Amygdala (tissue), 56 donors: ENCODE measurements at places on chromosomes 12 and 14.
A peak's percentile ranks its signal among the peaks of the same experiment; 100 is the strongest.

GRCh38 chr12:47825173-47825639 lies 5.5 kb upstream of the HDAC7 start:
- no peak for DNase-seq

DNA sequence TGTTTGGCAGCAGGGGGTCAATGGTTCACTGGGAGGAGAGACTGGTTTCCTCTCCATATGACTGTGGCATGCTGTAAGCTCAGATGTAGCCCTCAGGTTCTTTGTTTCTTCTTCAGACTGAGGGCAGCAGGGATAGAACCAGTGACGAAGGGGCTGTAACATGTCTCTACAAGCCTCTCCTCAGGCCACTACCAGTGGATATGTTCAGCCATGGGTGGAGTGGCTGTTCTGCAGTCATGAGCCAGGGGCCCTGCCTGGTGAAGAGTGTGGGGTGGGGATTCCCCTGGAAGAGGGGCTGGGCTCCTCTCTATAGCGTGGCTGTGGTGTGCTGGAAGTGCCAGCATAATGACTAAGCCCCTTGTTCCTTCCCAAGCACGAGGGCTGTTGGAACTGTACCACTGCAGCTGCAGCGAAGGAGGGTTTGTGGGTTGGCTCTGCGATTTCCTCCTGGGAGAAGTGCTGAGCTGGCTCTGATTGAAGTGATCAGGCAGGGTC lies 55.8 kb downstream of the CMAS start:
- DNase-seq = peak; percentile 32

- DNase-seq = no peak
Measured at GRCh38 chr12:108297895-108298760, 41.0 kb downstream of the CMKLR1 start.

- no peak for DNase-seq
Measured at GRCh38 chr14:104782808-104783139, 12.8 kb downstream of the AKT1 start.

DNA sequence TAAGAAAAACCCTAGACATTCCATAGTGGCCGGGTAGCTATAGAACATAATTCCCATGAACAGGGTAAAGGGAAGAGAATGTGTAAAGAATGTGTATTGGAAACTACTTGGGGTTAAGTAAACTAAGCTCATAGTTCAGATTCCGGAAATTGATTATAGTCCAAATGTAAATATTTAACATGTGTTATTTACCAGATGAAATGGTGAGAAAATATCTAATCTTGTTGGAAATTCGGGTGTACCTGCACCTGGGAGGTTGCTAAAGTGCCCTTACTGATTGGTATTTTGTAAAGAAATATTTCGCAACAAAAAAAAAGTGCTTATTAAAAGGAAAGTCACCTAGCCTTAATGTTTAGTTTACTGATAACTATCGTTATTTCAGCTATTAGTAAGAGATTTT lies 14.4 kb downstream of the RASSF9 start:
- no peak for DNase-seq

DNA sequence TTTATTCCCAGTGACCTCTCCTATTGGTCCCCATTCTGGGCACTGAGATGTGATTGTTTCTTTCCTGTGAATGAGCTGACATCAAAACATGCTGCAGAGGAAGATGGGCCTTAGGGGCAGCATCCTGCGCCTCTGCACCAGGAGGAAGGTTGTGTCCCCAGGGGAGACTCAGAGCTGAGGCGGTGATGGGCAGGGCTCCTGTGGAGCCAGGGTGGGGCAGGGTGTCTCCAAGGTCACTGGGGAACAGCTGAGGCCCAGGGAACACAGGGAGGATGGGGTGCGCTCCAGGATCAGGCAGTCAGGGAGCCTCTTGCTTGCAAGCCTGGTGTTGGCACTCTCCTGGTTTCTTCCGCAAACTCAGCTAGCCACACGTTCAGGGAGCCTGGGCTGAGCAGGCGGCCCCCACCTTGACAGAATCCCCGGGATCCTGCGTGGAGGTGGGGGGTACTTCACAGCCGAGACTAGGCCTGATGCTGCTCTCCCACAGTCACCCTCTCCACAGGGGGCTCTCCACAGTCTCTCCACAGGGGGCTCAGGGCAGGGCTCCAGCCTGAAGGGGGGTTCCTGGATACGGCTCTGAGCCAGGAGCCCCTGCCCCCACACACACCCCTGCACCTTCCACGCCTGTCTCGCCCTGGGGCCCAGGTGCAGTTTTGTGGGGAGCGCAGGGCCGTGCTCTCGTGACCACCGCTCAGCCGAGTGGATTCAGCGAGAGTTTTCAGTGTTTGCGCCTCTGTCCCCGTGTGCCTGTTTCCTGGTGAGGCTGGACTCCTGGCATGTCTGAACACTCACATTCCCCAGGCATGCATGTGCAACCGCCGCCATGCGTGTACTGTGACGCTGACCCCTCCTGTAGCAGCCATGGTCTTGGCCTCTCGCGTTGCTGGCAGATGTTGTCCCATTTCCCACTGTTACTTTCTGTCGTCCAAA lies 264.7 kb downstream of the SEC23A start:
- no peak for DNase-seq

- no peak for DNase-seq
Measured at GRCh38 chr12:119178544-119179334, at the start of gene HSPB8. TSS of gene HSPB8 (plus strand) at chr12:119178931. CDS start at chr12:119179313, 382 bp downstream.

- no peak for DNase-seq
Measured at GRCh38 chr12:112023759-112024396, 10.7 kb downstream of the ERP29 start.

DNA sequence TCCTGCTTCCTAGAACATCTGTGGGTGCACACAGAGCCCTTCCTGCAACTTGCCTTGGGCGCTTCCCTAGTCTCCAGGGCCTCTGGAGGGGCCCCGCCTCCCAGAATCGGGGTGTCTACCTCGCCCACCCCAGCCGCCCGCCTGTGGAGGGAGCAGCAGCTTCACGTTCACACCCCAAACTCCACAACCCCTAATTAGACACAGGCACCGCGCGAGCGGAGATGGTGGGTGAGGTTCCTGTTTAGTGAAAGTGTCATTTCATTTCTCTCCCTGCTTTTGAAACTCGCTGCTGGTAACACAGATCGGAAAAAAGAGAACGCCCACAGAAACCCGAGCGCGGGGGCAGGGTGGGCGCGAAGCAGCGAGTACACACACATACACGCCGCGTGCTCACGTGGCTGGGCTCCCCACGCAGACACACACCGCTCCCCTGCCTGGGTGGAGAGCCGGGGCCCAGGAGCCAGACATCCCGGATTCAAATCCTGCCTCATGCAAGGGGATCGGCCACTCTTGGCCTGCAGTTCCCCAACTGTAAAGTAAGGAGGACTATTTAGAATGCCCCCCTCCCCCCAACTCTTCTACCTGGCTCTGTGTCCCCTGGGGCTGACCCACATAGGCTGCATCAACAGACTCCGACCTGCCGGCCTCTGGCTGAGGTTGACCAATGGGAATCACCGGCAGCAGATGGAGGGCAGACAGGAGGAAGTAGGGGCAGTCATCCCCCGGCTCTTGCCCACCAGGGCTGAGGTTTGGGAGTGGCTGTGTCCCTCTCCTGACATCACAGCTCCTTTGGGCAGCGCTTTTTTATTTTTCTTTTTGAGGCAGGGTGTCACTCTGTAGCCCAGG lies 79.2 kb upstream of the NCOR2 start:
- peak; percentile 65 for DNase-seq

DNA sequence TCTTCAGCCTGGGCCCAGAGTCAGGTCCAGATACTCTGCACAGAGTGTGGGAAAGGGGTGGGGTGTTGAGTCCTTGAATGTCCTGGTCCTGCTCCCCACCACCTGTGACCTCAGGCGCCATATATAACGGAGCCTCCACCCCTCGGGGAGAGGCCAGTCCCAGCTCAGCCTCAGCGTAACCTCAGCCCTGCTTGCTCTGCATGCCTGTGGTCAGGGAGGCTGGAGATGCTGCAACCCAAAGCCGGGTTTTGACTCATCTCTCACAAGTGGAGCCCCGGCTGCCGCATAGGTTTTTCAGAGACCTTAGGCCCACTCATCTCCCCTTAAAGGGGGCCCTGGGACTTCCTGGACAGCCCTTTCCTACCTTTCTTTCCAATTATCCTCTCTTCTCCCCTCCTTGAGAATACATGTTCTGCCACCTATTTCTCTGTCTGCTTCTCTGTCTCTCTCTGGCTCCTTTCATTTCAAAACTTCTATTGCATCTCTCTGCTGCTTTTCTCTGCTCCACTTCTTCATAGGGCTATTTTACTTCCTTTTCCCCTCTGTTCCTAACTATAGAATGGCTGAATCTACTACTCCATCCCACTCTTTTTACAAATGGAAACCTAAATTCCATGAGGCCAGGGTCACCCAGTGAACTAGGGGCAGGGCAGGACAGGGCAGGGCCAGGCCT lies 1.2 kb downstream of the ITGB7 start:
- DNase-seq = no peak

DNA sequence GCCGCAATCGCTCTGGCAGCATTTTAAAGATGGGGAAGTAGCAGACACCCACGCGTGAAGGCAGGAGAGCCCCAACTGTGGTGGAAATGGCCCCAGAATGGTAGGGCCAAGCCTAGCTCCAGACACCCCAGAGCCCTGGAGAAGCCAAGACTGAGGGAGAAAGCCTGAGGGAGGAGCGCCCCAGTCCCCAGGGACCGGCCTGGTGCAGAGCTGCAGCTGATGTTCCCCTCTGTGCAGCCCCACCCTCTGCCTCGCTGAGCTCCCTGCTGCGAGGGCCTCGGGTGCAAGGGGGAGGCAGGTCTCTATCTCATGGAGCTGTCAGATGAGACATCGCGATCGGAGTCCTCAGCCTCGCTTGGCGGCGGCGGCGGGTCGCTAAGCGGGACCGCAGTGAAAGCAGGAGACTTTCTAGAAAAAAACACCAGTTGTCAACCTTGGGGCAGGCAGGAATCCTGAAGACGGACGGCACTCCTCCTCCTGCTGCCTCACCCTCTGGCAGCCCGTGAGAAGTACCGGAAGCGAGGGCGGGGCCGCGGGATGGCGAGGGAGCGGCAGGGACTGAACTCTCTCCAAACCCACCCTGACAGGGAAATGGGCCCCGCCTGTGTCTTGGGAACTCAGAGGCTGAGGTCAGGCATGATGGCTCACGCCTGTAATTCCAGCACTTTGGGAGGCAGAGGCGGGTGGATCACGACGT lies 6.0 kb downstream of the GAPDH start:
- no peak for DNase-seq

- DNase-seq = no peak
Measured at GRCh38 chr12:71270057-71270456, 112.3 kb upstream of the TSPAN8 start.

- DNase-seq = no peak
Measured at GRCh38 chr14:85943192-85943591, 413.2 kb downstream of the FLRT2 start.

GRCh38 chr14:104545151-104545941 lies 34.2 kb upstream of the C14orf180 start:
- DNase-seq = no peak

GRCh38 chr12:24467226-24467625 lies 481.7 kb downstream of the BCAT1 start:
- DNase-seq = no peak

DNA sequence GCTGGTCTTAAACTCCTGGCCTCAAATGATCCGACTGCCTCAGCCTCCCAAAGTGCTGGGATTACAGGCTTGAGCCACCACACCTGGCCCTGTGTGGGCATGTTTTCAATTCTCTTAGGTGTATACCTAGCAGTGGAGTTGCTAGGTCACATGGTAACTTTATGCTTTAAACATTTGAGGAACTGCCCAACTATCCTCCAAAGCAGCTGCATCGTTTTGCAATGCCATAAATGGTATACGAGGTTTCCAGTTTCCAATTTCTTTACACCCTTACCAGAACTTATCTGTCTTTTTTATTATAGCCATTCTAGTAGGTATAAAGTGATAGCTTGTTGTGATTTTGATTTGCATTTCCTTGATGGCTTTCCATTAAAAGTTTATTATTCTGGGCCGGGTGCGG lies 25.1 kb downstream of the RBMS2 start:
- DNase-seq = no peak

GRCh38 chr12:92072112-92072511 lies 73.5 kb downstream of the BTG1 start:
- no peak for DNase-seq

DNA sequence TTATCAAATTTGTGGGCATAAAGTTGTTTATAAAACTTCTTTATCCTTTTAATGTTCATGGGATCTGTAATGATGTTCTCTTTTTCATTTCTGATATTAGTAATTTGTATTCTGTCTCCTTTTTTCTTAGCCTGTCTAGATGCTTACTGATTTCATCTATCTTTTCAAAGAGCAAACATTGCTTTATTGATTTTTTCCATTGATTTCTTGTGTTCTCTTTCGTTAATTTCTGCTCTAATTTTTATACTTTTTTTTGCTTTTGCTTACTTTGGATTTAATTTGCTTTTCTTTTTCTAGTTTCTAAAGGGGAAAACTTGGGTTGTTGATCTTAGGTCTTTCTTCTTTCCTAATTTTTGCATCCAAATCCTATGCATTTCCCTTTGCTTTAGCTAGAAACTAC lies 42.5 kb downstream of the CRADD start:
- no peak for DNase-seq
